ENCODE measurements at places on chromosomes 6 and 20.

DNA sequence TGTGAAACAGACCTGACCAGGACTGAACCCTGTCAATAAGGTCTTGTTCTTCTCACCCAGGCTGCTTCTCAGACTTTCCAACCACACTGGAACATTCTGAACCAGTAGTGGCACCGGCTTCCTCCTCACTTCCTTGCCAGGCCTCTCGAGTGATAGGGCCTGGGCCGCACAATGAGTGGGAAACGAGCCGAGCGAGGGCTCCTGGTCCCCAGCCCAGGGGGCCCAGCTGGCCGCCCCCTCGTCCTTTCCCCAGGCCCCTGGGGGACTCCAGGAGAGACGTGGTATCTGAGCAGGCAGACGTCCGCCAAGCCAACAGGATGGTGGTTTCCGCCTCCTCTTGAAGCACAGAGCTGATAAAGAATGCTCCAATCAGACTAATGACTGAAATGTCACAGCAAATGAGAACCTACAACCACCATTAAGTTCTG lies 117.9 kb downstream of the GMDS start:
- H3K27ac ChIP-seq, result no peak overlapping the region
- H3K36me3 ChIP-seq, result no peaks in the 10 kb centered on the region
- no peak overlapping the region for H3K4me3 ChIP-seq

- H3K4me1 ChIP-seq, result peaks cover 54% of the 10 kb centered on the region
- DNase-seq, result peak; percentile 97
- peaks cover 2% of the 10 kb centered on the region for H3K27me3 ChIP-seq
- H3K27ac ChIP-seq, result peak overlapping the region; percentile 92
- peak overlapping the region; percentile 81 for H3K4me3 ChIP-seq
Measured at GRCh38 chr6:155188707-155189496, 74.9 kb upstream of the CLDN20 start.

DNA sequence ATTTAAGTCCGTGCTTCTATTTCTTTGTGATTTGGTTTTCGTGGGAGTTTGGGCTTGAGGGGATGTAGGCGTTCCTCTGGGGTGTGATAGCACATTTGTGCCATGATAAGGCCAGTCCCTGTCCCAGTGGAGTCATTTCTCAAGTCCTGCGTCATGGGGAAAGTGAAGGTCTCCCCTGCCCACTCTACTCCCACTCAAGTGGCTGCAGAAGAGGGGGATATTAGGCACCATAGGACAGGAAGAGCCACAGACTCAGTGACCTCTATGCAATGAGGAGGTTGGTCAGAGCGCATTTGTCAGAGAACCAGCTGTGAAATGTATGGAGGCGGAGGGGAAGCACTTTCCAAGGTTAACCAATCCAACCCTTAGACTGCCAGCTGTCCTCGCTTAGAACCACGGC lies 51.9 kb upstream of the EDN1 start:
- H3K27me3 ChIP-seq, result no peaks in the 10 kb centered on the region
- no peak overlapping the region for H3K27ac ChIP-seq
- DNase-seq, result no peak
- no peaks in the 10 kb centered on the region for H3K36me3 ChIP-seq

GRCh38 chr6:74581681-74582080 lies 624.2 kb downstream of the COL12A1 start:
- H3K27ac ChIP-seq, result no peak overlapping the region
- no peaks in the 10 kb centered on the region for H3K27me3 ChIP-seq
- H3K4me1 ChIP-seq, result peaks cover 32% of the 10 kb centered on the region
- no peak for DNase-seq
- no peak overlapping the region for H3K4me3 ChIP-seq
- H3K36me3 ChIP-seq, result no peaks in the 10 kb centered on the region

DNA sequence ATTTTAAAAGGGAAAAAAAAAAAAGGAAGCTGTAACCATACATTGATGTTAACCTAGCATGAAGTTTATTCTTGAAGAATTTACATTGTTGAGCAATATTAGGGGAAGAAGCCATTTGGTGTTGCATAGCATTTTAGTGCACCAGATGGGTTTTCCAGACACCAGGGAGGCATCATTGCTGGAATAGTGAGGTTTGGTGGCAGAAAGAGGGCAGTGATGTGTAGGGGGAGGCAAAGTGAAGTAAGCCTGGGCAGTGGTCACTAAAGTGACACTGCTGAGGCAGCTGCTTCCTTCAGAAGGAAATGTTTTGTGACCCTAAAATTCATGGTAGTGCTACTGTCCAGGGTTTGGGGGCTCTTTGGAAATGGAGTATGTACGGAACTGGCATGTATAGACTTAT lies 2.6 kb downstream of the TOMM6 start:
- H3K27me3 ChIP-seq, result peaks cover 2% of the 10 kb centered on the region
- H3K27ac ChIP-seq, result no peak overlapping the region
- peaks cover 21% of the 10 kb centered on the region for H3K36me3 ChIP-seq
- no peak for DNase-seq

- H3K27ac ChIP-seq, result peak overlapping the region; percentile 83
- peak overlapping the region; percentile 44 for H3K4me3 ChIP-seq
- no peaks in the 10 kb centered on the region for H3K27me3 ChIP-seq
- peak; percentile 91 for DNase-seq
- H3K4me1 ChIP-seq, result peaks cover 90% of the 10 kb centered on the region
- peaks cover 5% of the 10 kb centered on the region for H3K36me3 ChIP-seq
Measured at GRCh38 chr6:71478834-71479541, 190.4 kb downstream of the OGFRL1 start.

DNA sequence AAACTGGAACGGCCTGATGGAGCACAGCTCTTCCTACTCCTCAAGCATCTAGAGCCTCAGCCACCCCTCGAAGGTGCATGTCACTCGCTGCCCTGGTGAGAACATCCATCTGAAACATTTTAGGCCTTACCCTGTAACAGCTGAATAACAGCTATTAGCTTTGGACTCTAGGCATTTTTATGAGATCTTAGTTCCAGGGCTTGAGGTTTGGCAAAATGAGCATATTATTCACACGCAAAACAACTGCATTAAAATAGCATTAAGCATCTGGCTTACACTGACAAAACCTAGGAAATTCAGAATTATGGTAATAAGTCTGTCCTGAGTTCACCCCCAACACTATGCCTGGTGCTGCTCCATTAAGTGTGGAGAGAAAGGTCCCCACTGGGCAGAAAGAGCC lies 56.1 kb downstream of the ADAT2 start:
- H3K27ac ChIP-seq, result no peak overlapping the region
- H3K36me3 ChIP-seq, result no peaks in the 10 kb centered on the region
- no peak overlapping the region for H3K4me3 ChIP-seq

DNA sequence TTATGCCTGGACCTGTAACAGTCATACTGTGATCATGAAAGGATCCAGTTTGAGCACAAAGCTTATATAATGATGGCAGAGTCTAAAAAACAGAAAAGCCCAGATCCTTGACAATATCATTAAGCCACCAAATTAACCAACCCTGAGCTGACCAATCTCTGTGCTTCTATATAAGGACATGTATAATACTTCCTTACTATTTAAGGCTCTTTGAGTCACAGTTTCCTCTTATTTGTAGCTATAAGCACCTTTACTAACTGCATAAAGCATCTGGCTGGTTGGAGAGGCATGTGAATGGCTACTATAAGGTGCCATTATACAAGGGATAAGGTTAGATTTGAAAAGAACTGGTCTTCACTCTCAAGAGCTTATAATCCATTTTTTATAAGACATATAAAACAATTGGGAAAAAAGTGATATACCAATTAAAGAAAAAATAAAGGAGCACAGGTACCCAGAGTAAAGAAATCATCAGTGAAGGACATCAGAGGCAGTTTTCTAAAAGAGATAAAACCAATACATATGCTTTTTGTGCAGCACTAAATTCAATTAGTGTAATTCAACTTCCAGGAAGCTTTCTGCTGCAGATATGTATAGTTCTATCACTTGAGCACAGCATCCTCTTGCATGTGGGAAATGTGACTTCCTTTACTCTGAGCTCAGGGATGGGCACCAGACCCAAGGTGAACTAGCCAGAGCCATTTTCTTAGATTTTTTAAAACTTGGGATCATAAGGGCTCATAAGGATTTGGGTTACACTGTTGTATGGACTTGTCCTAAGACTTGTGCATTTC lies 121.0 kb downstream of the BTBD9 start:
- peaks cover 4% of the 10 kb centered on the region for H3K36me3 ChIP-seq
- H3K4me3 ChIP-seq, result no peak overlapping the region
- no peak for DNase-seq
- no peak overlapping the region for H3K27ac ChIP-seq
- no peaks in the 10 kb centered on the region for H3K27me3 ChIP-seq

DNA sequence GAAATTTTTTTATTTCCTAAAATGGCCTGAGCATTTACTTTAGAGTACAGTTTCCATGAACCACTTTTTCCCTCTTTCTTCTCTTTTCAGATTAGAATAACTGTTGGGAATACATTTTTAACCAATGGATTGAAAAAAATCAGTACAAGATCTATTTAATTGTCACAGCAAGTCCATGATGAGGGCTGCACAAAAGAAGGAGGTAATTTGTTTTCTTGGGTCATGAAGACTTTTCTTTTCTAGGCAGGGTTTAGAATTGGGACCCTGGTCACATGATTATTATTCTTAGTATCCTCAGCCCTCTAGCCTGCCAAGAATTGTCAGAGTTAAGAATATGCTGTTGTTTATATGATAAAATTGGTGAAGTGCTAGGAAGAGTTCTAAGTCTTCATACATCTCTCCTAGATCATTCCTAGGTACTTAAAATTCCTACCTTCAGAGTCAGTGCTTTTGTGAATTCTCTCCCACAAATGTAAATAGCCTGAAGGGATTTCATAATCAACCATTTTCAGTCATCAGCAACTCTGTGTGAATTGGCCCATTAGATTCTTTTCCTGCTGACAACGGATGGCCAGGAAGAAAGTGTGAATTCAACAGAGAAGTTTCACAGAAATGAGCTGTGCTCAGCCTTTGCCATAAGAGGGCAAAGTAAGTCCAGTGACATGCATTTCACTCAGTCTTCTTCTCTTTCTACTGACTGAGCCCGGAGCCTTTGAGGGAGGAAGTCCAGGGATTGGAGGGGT lies 32.4 kb upstream of the TPBG start:
- DNase-seq, result peak; percentile 72
- H3K36me3 ChIP-seq, result no peaks in the 10 kb centered on the region
- peaks cover 1% of the 10 kb centered on the region for H3K27me3 ChIP-seq
- H3K27ac ChIP-seq, result peak overlapping the region; percentile 61
- H3K4me1 ChIP-seq, result peaks cover 30% of the 10 kb centered on the region

DNA sequence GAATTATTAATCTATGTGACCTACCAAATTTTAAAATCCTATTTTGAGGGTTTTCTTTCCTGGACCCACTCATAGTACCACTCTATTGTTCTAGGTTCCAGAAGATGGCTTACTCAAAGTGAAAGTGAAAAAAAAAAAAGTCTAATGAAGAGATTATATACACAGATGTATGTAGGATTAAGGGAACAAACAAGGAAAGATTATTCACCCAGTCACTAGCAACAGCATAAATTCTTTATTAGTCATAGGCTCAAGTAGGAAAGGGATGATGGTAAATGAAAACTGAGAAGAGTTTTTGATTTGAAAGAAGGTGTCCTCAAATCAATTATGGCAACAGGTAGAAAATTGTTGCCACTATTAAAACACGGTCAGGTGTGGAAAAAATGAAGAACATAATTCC lies 923.7 kb downstream of the TBC1D32 start:
- no peak for DNase-seq
- no peak overlapping the region for H3K27ac ChIP-seq
- no peak overlapping the region for H3K4me3 ChIP-seq
- no peaks in the 10 kb centered on the region for H3K36me3 ChIP-seq

DNA sequence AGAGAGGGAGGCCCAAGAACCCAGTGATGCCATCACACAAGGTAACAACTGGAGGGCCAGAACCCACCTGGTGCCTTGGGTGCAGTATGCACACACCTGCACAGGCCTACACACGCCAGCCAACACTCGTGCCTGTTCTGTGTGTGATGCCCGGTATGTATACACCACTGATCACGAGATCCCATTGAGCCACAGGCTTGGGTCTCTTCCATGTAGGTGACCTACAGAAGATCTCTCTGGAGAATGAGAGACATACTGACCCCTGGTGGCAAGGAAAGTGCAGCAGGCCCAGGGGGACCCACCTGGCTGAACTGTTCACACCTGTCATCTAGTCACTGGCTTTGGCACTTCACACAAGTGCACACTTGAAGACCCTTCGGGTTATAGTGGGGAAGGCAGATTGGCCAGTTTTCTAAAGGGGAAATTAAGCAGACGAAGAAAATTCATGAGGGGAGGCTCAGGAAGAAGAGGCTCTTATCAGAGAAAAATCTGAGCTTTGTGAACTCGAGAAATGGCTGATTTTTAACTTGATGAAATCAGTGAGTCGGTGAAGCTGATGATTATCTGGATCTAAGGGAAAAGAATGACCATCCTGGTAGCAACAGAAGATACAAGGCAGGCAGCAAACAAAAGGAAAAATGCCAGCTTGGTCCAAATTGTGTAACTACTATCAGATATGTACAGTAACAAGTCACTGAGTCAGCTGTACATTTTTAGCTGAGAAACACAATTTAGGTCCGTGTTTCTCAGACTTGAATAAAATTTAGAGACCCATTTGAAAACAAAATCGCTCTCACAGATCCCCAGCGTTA lies 69.1 kb upstream of the PBOV1 start:
- H3K36me3 ChIP-seq, result no peaks in the 10 kb centered on the region
- DNase-seq, result peak; percentile 42
- H3K4me1 ChIP-seq, result peaks cover 44% of the 10 kb centered on the region

DNA sequence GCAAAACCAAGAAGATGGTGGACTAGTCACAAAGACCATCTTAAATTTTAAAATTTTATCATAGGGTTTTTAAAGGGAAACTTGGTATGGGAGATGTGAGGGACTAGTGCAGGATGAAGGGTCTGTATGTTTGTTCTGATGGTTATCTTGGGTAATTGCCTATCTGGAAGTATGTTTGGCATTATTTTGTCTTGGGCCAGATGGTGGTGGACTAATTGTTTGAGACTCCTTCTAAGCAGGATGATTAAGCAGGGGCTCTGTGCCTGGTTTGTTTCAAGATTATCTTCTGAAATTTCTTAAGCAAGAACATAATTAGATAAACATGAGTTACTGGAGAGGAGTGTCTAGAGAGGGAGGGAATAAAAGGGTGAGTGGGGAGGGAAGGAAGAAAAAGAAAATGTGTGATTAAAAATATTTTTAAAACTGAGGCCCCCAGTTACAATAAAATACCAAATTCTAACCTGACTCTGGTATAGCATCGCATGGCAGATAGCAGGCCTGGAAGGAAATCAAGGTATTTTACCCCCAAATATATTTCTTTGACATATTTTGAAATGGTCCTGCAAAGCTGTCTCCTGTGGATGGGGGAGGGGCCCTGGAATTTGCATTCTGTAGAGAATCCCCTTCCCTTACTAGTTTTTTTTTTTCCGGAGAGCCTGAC lies 49.9 kb upstream of the FAM184A start:
- no peaks in the 10 kb centered on the region for H3K27me3 ChIP-seq
- H3K4me1 ChIP-seq, result peaks cover 22% of the 10 kb centered on the region
- no peak for DNase-seq
- H3K36me3 ChIP-seq, result no peaks in the 10 kb centered on the region
- H3K4me3 ChIP-seq, result no peak overlapping the region
- no peak overlapping the region for H3K27ac ChIP-seq

DNA sequence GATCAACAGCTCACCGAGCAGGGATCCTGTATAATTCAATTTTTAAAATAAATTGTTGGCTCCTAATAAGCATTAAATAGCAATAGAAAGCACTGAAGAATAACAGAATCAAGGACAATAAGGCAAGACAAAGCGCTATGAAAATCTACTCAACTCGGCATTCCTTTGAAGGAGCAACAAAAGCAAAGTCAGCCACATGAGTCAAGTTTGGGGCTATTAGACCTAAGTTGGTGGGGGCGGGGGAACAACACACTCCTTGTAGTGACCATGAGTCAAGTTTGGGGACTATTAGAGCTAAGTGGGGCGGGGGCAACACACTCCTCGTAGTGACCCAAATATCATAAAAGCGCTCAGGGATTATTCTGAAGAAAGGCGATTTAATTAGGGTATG lies 120.0 kb downstream of the FOXC1 start:
- no peaks in the 10 kb centered on the region for H3K4me1 ChIP-seq
- DNase-seq, result no peak
- no peaks in the 10 kb centered on the region for H3K27me3 ChIP-seq
- H3K36me3 ChIP-seq, result peaks cover 7% of the 10 kb centered on the region
- no peak overlapping the region for H3K4me3 ChIP-seq
- H3K27ac ChIP-seq, result no peak overlapping the region
